ENCODE measurements at places on chromosomes 4 and X. TPM values are rescaled to one million over a fixed set of nuclear protein-coding genes. Genes with fewer than 3 reads are reported as not detected.

The MAGEA8 gene
- not detected for total RNA-seq

The USP17L22 gene
- not detected for total RNA-seq

The GAGE12F gene
- total RNA-seq, result not detected

The MAP3K15 gene
- not detected for total RNA-seq

The UGDH gene
- 36.2 TPM for total RNA-seq

The XK gene
- total RNA-seq, result 32.1 TPM

The FHDC1 gene
- total RNA-seq, result 6.7 TPM

The PRRG3 gene
- not detected for total RNA-seq

The TMEM129 gene
- 19.8 TPM for total RNA-seq

The CT55 gene
- not detected for total RNA-seq

The GSX2 gene
- not detected for total RNA-seq

The MSMO1 gene
- total RNA-seq, result 62.6 TPM

The CTAG2 gene
- total RNA-seq, result not detected

Measured in stomach (tissue), 19 donors.